Ecto neural progenitor cell (in vitro differentiated cells): ENCODE measurements at places on chromosomes 11 and 22.

DNA sequence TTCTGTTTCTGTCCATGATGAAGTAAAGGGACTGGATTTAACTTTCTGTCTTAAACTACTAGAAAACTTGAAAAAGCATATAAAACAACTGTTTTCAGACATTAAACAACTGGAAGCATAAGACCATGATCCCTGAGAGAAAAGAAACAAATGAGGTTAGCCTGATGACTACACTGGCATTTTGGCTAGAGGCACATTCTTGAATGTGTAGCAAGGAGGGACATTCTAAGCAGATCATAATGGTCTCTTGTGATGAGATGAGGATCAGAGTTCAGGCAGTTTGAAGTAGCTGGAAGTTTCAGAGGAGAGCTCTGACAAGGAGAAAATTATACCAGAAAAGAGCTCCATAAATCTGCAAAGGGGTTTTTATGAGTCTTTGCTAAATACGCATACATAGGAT, 75.4 kb downstream of the AASDHPPT start:
- DNase-seq = no peak

- DNase-seq = no peak
Measured at GRCh38 chr11:112161012-112161411, 2.9 kb downstream of the IL18 start.

DNA sequence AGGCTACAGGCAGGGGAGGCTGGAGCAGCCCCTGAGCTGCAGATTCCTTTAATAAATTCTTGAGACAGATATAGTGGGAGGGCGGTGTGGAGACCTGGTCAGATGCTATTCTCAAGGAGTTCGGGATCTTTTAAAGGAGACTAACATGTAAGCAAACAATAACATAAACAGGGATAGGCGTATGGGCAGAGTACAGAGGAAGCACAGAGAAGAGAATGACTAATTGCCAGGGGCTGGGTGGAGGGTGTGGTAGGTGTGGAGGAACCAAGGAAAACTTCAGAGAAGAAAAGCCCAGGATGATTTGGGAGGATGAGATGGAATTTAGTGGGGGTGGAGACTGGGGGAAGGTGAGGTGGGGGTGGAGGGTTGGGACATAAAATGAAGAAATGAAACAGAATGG, 9.7 kb upstream of the HEPHL1 start:
- DNase-seq = no peak

DNA sequence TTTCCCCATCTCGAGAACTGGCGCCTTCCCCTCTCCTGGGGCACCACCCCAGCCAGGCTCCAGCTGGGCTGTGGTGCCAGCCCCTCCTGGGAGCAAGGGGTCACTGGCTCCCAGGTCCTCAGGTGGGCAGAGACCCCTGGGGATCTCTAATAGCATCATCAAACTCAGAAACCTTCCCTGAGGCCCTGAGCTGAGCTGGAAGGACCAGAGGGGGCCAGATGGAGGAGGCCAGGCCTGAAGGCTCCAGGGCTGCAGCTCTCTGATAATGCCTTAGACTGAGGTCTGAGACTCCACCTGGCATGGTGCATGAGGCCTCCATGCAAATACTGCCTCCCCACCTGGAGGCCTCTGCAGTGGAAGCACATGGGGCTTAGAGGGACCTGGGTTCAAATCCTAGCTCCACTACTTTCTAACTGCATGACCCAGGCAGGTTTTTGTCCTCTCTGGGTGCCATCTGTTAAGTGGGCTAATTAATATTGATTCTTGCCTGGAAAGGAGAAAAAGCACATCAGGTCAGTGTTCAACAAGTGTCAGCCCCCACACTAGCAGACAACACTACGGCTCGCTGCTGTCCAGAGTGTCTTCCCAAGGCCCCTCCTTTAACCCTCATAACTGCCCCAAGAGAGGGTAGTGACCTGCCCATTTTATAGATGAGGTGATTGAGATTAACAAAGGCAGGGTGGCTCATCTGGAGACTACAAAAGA, 1.5 kb downstream of the MAPK8IP1 start:
- no peak for DNase-seq

DNA sequence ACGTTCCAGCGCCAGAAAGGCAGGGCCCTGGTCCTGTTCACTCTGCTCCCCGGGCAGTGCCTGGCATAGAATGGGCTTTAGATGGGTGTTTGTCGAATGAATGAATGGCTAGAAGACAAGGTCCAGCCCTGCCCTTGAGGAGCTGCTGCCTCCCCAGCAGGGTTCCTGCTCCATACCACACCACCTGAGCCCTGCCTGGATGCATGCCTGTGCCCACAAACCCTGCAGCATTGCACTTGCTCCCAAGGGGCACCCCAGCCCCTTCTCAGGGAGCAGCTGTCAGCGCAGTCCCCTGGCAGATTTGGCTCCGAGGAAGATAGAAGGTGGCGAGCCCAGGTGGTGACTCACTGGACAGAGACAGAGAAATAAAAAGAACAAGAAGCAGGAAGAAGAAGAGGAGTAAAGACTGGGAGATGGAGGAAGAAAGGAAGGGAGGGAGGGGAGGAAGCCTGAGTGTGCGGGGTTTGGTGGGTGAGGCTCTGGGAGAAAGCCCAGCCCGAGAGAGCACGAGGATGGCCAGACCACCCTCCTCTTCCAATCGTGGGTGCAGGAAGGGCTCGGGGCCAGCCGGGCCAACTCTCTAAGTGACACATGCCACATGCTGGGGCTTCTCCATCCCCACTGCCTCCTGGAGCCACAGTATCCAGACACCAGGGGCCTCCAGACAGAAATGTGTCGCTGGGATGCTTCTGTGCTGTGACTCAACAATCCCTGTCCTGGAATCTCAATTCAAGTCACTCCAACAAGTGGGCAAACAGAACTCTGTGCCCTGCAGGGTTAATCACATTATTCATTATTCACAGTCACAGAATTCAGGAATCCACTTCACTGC, 1474.3 kb downstream of the BRD1 start:
- DNase-seq = no peak

- no peak for DNase-seq
Measured at GRCh38 chr11:19474954-19475721, 234.4 kb upstream of the E2F8 start.

- peak; percentile 76 for DNase-seq
Measured at GRCh38 chr22:24134090-24134846, 47.0 kb upstream of the SUSD2 start.

DNA sequence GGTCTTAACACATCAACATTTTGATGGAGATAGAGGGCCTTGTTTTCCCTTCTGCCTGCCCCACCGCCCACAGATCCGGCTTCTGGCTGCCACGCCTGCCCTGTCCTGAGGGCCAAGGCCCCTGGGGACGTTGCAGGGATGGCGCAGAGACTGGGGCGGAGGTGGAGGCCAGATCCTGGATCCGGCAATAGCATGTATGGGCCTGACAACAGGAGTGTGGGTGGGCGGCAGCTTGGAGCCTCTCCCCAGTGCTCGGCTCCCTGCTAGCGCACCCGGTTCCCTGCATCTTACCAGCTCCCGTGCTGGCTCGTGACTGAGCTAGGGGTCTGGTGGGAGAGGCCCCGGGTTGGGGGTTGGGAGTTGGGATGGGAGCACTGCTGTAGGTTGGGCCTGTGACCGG, 95.6 kb downstream of the ZBTB16 start:
- no peak for DNase-seq

GRCh38 chr11:124535552-124536232, 7.8 kb downstream of the OR8B12 start:
- no peak for DNase-seq

DNA sequence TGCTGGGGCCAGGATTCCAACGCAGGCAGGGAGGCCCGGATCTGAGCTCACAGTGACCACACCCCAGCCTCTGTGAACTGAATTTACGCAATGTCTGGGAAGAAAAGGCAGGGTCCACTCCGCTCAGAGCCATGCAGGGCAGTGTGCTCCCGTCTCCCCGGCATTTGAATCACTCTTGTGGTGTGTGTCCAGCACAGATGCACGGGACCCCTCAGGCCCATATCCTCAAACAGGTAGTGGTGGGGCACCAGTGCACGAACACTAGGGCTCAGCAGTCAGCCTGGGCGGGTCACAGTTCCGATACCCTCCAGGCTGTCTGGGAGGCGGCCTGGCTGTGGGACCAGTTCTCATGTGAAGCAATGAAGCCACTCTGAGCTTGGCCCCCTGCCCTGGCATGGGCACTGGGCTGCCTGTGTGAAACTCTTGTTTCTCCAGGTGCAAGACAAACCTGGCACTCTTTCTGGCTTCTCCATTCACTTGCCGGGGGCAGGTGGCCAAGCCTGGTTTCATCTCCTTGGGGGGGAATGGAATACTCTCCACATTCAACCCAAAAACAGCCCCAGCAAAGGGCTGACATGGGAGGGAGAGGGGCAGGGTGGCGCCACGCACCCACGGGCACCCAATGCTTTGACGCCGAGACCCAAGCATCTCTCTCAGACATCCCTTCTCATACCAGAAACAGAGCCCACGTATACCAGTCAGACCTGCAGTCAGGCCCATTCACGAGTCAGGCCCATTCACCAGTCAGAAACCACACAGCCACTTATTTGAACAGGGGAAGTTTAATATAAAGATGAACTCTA, 14.3 kb downstream of the DHCR7 start:
- no peak for DNase-seq

GRCh38 chr11:44989831-44990566, 39.3 kb upstream of the TP53I11 start:
- peak; percentile 41 for DNase-seq

DNA sequence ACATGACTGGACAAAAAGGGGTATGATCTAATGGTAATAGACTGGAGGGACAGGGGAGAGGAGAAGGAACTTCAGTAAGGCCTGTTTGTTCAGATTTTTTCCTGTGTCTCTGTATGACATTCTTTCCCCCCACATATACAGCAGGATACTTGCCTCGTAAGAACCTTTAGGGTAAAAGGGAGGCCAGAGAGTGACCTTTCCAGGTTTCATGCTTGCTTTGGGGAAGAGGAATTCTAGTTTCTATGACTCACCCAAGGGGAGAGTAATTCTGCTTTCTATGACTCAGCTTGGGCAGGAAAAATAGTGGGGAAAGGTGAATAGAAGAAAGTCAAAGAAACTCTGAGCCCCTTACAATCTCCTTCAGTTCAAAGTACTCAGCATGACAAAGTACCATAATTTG, 457.0 kb downstream of the DLG2 start:
- no peak for DNase-seq

DNA sequence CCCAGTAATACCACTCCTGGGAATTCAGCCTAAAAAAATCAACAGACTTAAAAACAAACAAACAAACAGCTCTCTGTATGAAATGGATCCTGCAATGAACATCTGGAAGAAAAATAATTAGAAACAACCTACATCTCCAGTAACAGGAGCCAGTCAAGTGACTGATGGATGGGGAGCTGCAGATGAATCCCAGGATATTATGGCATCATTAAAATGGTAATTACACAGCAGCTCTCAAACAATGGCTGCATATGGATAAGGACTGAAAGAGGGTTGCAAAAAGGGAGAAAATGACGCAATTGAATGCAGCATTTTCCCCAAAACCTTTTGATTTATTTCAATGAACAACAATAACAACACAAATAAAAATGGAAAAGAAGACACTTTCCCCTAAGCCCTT, 4.1 kb downstream of the NPTXR start:
- DNase-seq = no peak

GRCh38 chr22:38081941-38082828, 1.8 kb downstream of the SLC16A8 start:
- no peak for DNase-seq

- DNase-seq = no peak
Measured at GRCh38 chr22:46528121-46528610, 9.3 kb downstream of the CELSR1 start.

DNA sequence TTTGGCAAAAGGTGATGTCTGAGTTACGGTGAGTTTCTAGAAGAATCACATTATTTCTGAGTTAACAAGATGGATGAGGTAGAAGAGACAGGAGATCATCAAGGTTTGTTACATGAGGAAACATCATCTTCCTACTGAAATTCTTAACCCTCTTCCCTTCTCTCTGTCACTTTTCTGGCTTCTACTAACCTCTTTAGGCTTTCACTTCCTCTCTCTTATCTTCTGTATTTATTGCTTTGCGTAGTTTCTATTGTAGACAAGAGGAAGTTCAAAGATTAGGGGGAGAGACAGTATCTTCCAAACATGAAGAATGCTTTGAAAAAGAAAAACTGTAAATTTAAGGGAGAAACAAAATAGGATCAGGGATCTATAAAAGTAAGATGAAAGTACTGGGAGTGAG, 75.4 kb downstream of the TRPC6 start:
- no peak for DNase-seq

GRCh38 chr22:17087498-17088131, 2.8 kb downstream of the IL17RA start:
- DNase-seq = no peak

DNA sequence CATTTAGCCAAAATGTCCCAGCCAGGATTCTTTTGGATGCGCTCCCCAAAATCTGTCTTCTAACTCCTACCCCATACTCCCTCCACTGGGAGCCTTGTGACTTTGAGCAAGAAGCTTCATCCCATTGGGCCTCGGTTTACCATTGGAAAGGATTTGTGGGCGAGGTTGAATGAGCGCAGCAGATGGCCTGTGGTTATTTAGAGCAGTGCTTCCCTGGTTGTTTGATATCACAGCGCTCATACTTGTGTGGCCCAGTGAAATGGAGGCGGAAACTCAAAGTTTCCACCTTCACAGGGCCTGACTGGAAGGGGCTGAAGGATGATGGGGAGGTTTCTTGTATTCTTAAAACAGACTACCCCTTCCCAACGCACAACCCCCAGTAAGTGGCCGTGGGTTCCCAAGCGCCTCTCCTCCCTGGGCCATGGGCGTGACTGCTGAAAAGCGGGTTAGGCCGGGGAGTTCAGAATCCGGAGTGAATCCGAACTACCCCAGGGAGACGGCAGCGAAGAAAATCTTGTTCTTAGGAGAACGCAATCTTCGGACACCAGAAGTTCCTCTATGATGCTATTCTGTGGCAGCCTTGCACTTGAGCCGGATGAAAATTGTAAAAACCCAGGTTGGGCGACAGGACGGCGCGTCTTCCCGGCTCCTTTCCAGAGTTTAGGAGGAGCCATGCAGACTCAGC, 1.2 kb upstream of the ATF4 start:
- no peak for DNase-seq

DNA sequence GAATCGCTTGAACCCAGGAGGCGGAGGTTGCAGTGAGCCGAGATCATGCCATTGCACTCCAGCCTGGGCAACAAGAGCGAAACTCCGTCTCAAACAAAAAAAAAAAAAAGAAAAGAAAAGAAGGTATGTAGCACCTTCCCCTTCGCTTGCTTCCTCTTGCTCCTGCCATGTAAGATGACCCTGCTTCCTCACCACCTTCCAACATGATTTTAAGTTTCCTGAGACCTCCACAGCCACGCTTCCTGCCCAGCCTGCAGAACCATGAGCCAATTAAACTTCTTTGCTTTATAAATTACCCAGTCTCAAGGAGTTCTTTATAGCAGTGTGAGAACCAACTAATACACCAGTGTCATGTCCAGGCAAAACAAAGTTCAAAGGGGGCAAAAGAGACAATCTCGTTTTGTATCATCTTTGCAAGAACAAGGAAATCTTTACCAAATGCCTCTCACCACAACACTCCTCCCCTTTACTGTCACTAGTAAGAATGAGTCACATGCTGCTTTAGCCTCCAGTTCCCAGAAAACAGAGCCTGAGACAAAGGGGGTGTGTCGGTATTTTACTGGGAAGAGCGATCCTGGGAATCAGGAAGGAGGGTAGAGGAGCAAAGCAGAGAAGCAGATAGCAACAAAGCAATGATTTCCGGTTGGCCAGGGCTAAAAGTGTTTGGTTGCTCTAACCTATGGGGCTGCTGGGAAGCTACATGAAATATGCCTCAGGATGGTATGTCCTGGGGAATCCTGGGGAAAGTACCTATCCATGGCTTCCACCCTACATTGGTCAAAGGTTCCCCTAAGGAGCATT, 10.5 kb upstream of the MCHR1 start:
- no peak for DNase-seq

- DNase-seq = peak; percentile 29
Measured at GRCh38 chr11:69344570-69345145, 50.7 kb downstream of the MYEOV start.

- no peak for DNase-seq
Measured at GRCh38 chr11:88169471-88169870, 5.8 kb downstream of the RAB38 start.
